HCT116 (cell line): ENCODE measurements at places on chromosomes 6 and 20. TPM values are rescaled to one million over a fixed set of nuclear protein-coding genes. Genes with fewer than 3 reads are reported as not detected.

- no peak for DNase-seq
- peaks cover 5% of the 10 kb centered on the region; the same call in 1 of the 2 replicates for H3K36me3 ChIP-seq
- H3K4me1 ChIP-seq = no peaks in the 10 kb centered on the region; the same call in 1 of the 2 replicates
- no peak overlapping the region for H3K27ac ChIP-seq
- no peaks in the 10 kb centered on the region for H3K27me3 ChIP-seq
These were observed 1.9 kb downstream of the MRPS26 start for GRCh38 chr20:3047486-3048419.

Gene ULBP2
- total RNA-seq = 10.2 TPM

DNA sequence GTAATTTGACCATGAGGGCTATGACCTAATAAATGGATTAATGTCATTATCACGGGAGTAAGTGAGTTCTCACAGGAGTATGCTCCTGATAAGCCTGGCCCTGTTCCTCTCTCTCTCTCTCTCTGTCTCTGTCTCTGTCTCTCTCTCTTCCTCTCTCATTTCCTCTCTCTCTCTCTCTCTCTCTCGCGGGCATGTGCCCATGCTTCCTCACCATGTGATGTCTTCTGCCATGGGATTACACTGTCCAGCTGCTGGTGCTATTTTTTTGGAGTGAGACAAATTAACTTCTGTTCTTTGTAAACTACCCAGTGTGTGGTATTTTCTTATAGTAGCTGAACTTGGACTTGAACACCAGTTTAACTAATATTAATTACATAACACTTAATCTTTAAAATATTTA is 374.3 kb upstream of the GJE1 start:
- no peak overlapping the region for H3K4me3 ChIP-seq
- no peaks in the 10 kb centered on the region for H3K4me1 ChIP-seq
- H3K27me3 ChIP-seq = no peaks in the 10 kb centered on the region
- no peak overlapping the region for H3K27ac ChIP-seq

Gene BMP6
- total RNA-seq = 1.6 TPM

Gene RBM24
- total RNA-seq = 3.3 TPM

DNA sequence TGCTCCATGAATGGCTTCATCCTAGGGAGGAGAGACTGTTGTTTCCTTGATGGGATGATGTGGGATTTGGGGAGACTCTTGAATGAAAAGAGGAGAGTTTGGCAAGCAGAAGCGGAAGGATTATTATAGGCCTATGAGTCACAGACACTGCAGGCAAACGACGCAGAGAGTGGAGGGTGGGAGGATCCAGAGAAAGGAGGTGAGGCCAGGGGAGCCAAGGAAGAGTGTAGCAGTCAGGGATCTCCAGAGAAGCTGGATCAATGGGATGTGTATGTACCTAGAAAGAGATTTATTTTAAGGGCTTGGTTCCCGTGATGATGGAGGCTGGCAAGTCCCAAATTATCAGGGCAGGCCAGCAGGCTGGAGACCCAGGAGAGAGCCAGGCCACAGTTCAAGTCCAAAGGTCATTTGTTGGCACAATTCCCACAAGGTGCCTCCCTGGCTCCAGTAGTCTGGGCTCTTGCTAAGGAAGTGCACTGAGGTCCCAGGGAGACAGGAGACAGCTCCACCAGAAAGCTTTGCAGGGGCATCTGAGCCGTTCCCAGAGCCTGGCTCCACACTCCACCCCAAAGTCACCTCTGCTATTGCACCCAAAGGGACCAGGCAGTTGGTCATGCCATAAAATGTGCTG is 76.0 kb downstream of the ADTRP start:
- no peak overlapping the region for H3K4me3 ChIP-seq
- DNase-seq = no peak
- H3K27ac ChIP-seq = no peak overlapping the region
- no peaks in the 10 kb centered on the region for H3K36me3 ChIP-seq

Gene MATN4
- total RNA-seq = 0.64 TPM

DNA sequence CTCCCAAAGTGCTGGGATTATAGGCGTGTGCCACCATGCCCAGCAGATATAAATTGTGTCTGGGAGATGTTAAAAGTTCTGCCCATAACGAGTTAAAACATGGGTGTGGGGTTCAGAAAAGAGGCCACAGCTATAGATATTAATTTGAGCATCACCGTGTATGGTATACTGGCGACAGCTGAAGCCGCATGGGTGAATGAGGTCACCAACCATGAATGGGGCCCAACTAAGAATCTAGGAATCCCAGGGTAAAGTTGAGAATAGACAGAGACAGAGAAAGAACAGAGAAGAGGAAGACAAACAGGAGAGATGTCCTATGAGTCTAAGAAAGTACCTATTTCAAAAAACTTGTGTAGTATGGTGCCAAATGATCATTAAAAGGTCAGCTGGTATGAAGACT is 50.9 kb downstream of the ILRUN start:
- H3K4me3 ChIP-seq = no peak overlapping the region
- H3K27ac ChIP-seq = no peak overlapping the region
- DNase-seq = no peak
- H3K4me1 ChIP-seq = no peaks in the 10 kb centered on the region
- no peaks in the 10 kb centered on the region for H3K36me3 ChIP-seq

Gene DNAAF9
- 4.6 TPM for total RNA-seq

DNA sequence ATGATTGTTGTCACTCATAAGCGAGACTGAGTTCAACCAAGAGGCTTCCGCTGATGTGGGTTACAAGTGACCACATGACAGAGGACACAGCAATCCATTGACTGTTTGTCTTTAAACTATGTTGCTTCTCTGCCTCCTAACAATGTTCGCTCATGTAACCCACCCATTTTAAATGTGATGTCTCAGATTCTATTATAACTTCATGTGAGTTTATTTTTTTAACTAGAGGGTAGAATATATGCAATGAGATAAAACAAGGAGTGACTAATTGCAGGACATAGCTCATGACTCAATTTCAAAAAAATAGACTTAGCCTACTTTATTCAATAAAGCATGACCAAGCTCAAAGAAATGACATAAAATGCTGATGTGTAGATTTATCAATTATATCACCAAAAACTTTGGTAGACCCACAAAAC is 119.2 kb upstream of the SASH1 start:
- H3K27ac ChIP-seq = no peak overlapping the region
- 0 out of 2 replicates have a peak, but pooled peaks cover 7% of the 10 kb centered on the region for H3K27me3 ChIP-seq
- no peaks in the 10 kb centered on the region for H3K36me3 ChIP-seq
- no peak for DNase-seq
- H3K4me3 ChIP-seq = no peak overlapping the region
- H3K4me1 ChIP-seq = no peaks in the 10 kb centered on the region

Gene MYO6
- 44.1 TPM for total RNA-seq

- peaks cover 7% of the 10 kb centered on the region; the same call in 1 of the 2 replicates for H3K27me3 ChIP-seq
- no peaks in the 10 kb centered on the region for H3K36me3 ChIP-seq
- no peaks in the 10 kb centered on the region for H3K4me1 ChIP-seq
- H3K4me3 ChIP-seq = no peak overlapping the region
- H3K27ac ChIP-seq = no peak overlapping the region
These were observed 89.9 kb downstream of the YTHDF1 start for GRCh38 chr20:63125838-63126601.

DNA sequence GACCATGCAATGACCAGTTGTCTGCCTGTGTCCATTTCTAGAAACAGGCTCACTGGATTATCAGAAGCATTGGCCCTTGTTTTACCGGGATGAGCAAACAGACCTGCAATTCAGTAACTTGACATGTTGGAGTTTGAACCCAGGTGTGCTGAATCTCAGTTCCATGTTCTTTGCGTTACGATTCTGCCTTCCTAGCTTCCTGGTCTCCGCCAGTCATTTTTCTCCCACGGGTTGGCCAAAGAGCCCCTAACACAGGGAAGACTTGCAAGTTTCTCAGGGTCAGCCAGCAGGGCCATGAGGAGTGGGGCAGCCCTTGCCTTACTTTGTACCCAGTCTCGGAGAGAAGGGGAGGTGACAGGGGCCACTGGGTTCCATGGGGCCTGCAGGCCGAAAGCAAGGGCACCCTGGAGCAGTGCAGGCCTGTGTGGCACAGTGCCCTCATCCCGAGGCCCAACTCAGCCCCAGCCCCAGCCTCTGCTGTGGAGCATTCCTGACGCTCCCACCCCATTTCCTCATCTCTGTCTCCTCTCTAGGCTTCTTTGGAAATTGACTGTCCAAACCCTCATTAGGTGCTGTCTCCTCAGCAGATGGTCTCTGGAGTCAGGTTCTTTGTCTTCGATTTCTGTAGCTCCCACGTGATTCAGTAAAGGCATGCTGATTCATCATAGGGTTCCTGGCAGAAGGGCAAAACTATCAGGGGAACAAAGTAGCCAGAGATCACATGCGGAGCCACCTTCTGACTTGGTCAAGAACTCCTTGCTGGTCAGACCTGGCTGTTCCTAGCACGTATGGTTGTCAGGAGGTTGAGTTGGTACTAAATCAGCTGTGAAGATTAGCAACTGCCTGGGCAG is 23.6 kb downstream of the CDS2 start:
- no peak overlapping the region for H3K4me3 ChIP-seq
- H3K36me3 ChIP-seq = no peaks in the 10 kb centered on the region
- H3K27ac ChIP-seq = no peak overlapping the region
- DNase-seq = no peak
- H3K27me3 ChIP-seq = no peaks in the 10 kb centered on the region
- peaks cover 56% of the 10 kb centered on the region for H3K4me1 ChIP-seq

GRCh38 chr6:145018027-145018426 is 717.3 kb downstream of the EPM2A start:
- no peak overlapping the region for H3K27ac ChIP-seq
- no peaks in the 10 kb centered on the region for H3K36me3 ChIP-seq
- H3K4me3 ChIP-seq = no peak overlapping the region
- no peaks in the 10 kb centered on the region for H3K27me3 ChIP-seq

GRCh38 chr6:110643175-110643574 is 166.8 kb upstream of the SLC22A16 start:
- no peak overlapping the region for H3K4me3 ChIP-seq
- no peaks in the 10 kb centered on the region for H3K36me3 ChIP-seq
- H3K27me3 ChIP-seq = no peaks in the 10 kb centered on the region
- DNase-seq = no peak

Gene TXLNB
- 0.05 TPM for total RNA-seq

- no peaks in the 10 kb centered on the region for H3K36me3 ChIP-seq
- no peak overlapping the region for H3K4me3 ChIP-seq
- H3K27ac ChIP-seq = no peak overlapping the region
These were observed 54.7 kb upstream of the TRIM39 start for GRCh38 chr6:30272032-30272431.

DNA sequence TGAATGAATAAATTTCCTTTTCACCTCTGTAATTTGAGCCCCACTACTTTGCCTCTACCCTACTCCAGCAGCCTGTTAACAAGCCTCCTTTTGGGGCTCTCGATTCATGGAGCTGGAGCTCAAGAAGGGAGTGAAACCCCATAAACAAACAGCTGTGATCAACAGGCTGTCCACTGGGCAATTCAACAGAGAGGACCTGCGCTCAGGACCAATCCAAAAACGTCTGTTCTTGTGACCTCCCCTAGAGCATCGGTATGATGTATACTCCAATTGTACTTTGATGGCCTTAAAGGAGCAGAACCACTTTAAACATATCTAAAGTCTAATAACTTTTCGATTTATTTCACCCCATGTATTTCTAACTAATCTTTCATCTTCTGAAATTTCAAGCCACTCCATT is 37.4 kb downstream of the HIVEP2 start:
- no peaks in the 10 kb centered on the region for H3K36me3 ChIP-seq
- peaks cover 1% of the 10 kb centered on the region; the same call in 1 of the 2 replicates for H3K4me1 ChIP-seq
- no peaks in the 10 kb centered on the region for H3K27me3 ChIP-seq
- H3K27ac ChIP-seq = no peak overlapping the region
- no peak for DNase-seq

Gene TRIM31
- not detected for total RNA-seq

DNA sequence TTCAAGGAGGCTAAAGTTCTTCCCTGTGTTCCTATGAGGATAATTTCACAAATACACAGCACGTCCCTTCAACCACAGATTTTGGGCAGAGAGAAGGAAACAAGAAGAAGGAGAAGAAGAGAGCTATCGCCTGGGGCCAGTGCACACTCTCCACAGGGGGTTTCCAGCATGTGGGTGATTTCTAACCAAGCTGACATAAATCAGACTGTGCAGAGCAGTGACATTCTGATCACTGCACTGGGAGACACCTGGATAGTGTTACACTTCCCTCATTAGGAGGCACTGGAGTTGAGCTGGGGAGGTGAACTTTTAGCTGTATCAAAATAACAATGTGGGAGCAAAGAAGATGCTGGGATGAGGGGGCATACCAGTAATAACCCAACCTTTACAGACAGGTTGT is 71.8 kb upstream of the CENPW start:
- no peaks in the 10 kb centered on the region for H3K4me1 ChIP-seq
- no peaks in the 10 kb centered on the region for H3K27me3 ChIP-seq
- no peaks in the 10 kb centered on the region for H3K36me3 ChIP-seq
- no peak for DNase-seq
- no peak overlapping the region for H3K4me3 ChIP-seq

Gene HLA-DMA
- 12.1 TPM for total RNA-seq

DNA sequence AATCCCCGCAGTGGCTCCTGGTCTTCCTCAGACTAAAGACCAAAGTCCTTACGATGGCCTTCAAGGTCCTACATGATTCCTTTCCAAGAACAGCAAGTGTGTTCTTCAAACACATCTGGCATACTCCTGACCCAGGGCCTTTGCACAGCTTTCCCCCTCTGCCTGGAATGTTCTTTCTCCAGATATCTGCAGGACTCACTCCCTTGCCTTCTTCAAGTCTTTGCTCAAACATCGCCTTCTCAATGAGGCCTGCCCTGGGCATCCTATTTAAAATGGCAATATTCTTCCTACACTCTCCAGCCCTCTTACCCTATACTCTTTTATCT is 30.2 kb downstream of the VEGFA start:
- no peak overlapping the region for H3K4me3 ChIP-seq
- no peaks in the 10 kb centered on the region for H3K27me3 ChIP-seq
- no peak for DNase-seq
- H3K4me1 ChIP-seq = peaks cover 42% of the 10 kb centered on the region
- no peak overlapping the region for H3K27ac ChIP-seq

DNA sequence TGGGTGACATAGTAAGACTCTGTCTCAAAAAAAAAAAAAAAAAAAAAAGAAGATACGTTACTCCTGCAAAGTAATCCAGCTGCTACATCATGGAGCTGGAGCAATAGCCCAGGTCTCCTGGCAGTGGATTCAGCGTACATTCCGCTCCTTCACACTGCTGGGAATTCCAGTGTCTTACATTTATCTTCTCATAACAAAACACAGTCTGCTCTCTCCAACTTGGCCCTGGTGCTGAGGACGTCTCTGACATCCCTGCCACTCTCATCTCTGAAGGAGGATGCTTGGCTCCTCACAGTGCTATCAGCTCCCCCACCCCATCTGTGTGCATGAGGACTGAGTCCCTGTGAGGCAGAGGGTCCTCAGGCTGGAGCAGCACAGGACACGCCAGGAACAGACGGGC is 529.8 kb downstream of the CD83 start:
- no peak overlapping the region for H3K4me3 ChIP-seq
- H3K4me1 ChIP-seq = peaks cover 9% of the 10 kb centered on the region
- no peaks in the 10 kb centered on the region for H3K27me3 ChIP-seq
- no peak overlapping the region for H3K27ac ChIP-seq
